ENCODE measurements at places on chromosomes 3 and 15. TPM values are rescaled to one million over a fixed set of nuclear protein-coding genes. Genes with fewer than 3 reads are reported as not detected.

The SPATA12 gene
- not detected for total RNA-seq

The LCTL gene
- total RNA-seq: not detected

The ZPLD1 gene
- not detected for total RNA-seq

The TMEM207 gene
- not detected for total RNA-seq

The PLCB2 gene
- not detected for total RNA-seq

The GOLGA6L9 gene
- 15.3 TPM for total RNA-seq

The CSPG5 gene
- 0.08 TPM for total RNA-seq

The CDCP1 gene
- 19.2 TPM for total RNA-seq

The SLC28A1 gene
- not detected for total RNA-seq

The FMN1 gene
- 6.2 TPM for total RNA-seq

The ARID3B gene
- 0.72 TPM for total RNA-seq

The CTXN2 gene
- total RNA-seq: not detected

The C3orf20 gene
- not detected for total RNA-seq

The RAB7A gene
- 62.3 TPM for total RNA-seq

The OR5H1 gene
- total RNA-seq: not detected

The VGLL3 gene
- total RNA-seq: 12.7 TPM

The CFAP161 gene
- total RNA-seq: not detected

The UNC45A gene
- total RNA-seq: 43.2 TPM

The GUCA1C gene
- not detected for total RNA-seq

The SKIL gene
- total RNA-seq: 57.4 TPM

The OCA2 gene
- total RNA-seq: 0.16 TPM

The IL20RB gene
- 1.8 TPM for total RNA-seq

The ADAMTS9 gene
- total RNA-seq: 34.4 TPM

The HRH1 gene
- 9.7 TPM for total RNA-seq

The MYL3 gene
- total RNA-seq: not detected

The CCDC191 gene
- total RNA-seq: 0.65 TPM

The TGM5 gene
- not detected for total RNA-seq

The CLSTN2 gene
- total RNA-seq: 0.24 TPM

The ISLR2 gene
- 4.4 TPM for total RNA-seq

The REC114 gene
- total RNA-seq: not detected

The ABI3BP gene
- total RNA-seq: 5.0 TPM

The SLC6A20 gene
- total RNA-seq: not detected

The CIDEC gene
- not detected for total RNA-seq

The C2CD4B gene
- 4.1 TPM for total RNA-seq

The MKRN2OS gene
- total RNA-seq: not detected

The LMAN1L gene
- total RNA-seq: not detected

The GPR156 gene
- total RNA-seq: 0.78 TPM

The SNTN gene
- not detected for total RNA-seq

The ITGA11 gene
- 2.0 TPM for total RNA-seq
